CD4-positive, alpha-beta T cell treated with Interleukin-4 for 1 hour (primary cell): ENCODE measurements at places on chromosomes 13 and 19.

DNA sequence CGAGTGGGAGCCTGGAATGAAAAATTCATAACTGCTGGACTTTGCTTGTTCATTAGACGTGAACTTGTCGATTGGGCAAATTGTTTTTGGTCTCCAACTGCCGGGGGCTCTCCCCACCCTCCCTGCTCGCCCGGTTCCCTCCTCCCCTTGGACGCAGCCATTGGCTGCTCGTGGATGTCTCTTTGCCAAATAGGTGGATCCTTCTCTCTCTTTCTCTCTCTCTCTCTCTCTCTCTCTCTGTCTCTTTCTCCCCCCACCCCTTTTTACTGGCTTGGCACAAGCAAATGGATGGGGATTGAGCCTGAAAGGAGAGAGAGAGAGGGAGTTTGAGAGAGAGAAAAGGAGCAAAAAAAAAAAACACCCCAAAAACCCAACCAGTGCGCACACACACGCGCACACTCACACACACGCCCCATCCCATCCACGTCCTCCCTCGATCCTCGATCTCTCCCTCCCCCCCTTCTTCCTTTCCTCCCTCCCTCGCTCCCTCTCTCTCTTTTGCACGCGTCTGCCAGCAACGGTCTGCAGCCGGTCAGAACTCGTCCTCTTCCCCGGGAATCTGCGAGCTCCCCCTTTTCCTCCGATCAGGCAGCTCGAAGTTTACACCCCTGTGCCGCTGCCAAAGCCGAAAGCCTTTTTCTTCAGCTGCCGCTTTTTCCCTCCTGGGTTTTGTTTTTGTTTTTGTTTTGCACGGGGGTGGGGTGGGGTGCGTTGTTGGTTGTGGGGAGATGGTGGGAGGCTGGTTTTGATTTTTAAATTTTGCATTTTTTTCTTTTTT, 27.8 kb downstream of the NFIX start:
- no peak for DNase-seq

DNA sequence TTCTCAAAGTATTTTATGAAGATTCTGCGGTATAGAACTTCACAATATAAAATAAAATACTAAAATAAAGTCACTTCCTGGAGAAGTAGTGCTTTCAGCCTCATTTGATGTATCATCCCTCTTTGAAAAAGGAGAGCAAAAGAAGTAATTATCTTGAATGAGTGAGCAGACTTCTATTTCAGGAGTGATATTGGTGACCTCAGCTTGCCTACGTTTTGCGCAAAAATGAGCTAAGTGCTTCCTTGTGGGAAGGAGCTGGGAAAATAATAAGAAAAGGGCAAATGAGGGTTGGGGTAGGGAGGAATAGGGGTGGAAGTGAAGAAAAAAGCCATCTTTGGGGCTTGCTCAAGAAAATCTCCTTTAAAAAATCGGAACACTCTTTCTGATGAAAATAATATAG, 1773.6 kb downstream of the OLFM4 start:
- DNase-seq = no peak

DNA sequence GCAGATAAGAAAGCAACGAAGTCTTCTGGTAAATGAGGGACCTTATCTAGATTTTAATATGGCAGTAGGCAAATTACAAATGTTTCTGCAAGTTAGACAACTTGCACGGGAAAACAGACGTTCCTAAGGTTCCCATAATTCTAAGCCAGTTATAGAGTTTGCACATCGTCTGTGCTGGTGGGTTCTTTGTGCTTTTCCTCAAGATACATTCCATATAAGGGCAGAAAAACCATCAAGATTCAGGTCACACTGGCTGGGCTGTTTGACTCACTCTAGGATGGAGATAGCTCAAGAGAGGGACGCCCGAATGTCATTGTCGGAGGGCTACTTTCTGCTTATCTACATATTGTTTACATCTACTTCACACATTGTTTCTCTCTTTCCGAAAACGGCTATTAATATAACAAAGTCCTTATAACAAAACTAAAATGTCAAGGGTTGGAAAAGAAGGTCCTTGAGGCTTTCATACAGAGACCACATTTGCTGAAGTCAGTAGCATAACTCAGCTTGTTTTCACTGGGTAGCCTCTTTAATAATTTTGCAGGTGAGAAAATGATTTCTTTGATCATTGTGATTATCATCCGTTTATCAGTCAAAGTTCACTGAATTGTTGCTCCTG, 44.4 kb downstream of the SOX1 start:
- DNase-seq = no peak

DNA sequence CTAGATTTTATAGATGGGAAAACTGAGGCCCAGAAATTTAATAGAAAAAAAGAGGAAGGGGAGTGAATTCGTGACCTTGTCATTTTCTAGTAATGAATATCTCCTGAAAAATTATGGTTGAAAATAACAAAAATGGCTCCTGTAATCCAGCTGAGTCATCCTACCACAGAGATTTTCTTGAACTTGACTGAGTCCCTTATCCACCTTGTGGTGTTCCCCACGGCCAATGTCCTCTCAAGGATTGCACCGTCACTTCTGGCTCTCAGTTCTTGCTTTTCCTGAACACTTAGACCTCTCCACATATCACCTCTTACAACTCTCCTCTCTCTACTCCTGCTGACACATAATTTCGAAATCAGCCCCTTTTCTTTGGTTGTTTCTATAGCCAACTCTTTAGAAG, 1.2 kb upstream of the KATNAL1 start:
- DNase-seq = no peak

- DNase-seq = no peak
Observed at GRCh38 chr13:29457299-29457698, 138.2 kb downstream of the SLC7A1 start.

GRCh38 chr13:113952983-113953520, 20.8 kb downstream of the C13orf46 start:
- no peak for DNase-seq
